ENCODE measurements at places on chromosomes 2 and 18.

GRCh38 chr18:48385596-48385995, 23.6 kb downstream of the ZBTB7C start:
- DNase-seq: no peak

DNA sequence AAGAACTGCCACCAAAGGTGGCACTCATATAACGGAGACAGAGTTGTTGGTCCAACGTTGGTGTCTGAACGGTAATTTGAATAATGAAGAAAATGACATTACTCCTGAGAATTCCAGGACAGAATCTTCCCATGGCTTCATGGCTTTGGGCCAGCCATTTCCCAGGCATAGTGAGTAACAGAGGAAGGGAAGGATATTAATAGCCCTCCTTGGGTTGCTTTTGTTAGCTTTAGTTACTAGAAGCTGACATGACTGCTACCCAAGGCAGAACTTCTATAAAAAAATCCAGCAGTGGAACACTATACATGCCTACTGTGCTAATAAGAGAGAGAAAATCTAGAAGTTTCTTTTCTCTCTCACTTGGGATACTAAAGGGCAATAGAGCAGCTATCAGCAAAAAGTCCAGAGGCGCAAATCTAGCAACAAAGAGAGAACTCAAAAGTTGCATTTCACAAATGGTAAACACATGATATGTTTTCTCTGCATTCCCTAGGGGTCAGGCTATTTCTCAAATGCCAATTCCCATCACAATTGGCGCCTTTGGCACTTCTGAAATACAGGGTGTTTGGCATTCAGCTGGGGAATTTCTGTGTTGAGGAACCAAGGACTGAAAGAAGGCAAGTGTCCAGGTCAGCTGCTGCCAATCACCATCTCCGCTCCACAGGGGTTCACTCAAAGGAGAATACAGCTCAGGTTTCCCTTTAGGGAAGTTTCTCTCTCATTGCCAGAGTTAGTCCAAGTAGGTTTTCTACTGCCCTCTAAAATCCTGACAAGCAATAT, 160.8 kb upstream of the KYNU start:
- peak; percentile 79 for DNase-seq

- no peak for DNase-seq
Measured at GRCh38 chr2:61205132-61205531, 43.1 kb downstream of the C2orf74 start.

DNA sequence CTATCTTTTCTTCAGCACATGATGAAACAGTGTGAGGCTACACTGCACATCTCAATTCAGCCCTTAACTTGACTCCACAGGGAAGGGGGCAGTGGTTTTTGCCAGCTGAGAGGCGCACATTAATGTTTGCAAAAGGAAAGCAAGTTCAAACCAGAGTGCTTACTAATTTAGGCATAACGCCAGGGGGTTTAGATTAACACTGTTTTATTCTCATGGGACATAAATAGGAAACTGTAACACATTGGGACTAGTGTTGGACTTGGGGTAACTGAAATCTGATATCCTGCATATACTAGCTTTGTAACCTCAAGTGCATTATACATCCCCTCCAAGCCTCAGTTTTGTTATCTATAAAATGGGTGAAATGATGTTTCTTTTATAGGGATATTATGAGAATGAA, 821.2 kb upstream of the ID2 start:
- peak; percentile 62 for DNase-seq

DNA sequence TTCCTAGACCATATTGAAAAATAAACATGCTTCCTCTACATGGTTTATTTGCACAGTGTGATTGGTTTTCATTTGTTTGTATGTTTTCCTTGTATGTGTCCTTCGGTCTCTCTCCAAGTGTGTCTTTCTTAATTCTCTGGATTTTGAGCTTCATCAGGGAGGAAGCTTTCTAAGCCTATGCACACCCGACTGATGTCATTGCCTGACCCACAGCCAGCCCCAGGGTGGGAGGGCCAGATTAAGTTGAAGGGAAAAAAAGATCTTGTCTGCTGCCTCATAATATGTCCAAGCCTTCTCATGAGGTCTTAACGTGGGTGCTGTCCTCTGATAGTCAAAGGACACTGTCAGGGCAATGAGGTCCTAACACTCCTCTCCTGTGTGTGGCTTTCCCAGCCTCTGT, 115.2 kb downstream of the MARCHF4 start:
- no peak for DNase-seq

GRCh38 chr2:235877275-235877802, 290.8 kb downstream of the GBX2 start:
- no peak for DNase-seq

GRCh38 chr18:62325806-62326645, 916 bp downstream of the TNFRSF11A start:
- no peak for DNase-seq

- DNase-seq: no peak
Measured at GRCh38 chr2:62307469-62308389, 111.8 kb downstream of the B3GNT2 start.

DNA sequence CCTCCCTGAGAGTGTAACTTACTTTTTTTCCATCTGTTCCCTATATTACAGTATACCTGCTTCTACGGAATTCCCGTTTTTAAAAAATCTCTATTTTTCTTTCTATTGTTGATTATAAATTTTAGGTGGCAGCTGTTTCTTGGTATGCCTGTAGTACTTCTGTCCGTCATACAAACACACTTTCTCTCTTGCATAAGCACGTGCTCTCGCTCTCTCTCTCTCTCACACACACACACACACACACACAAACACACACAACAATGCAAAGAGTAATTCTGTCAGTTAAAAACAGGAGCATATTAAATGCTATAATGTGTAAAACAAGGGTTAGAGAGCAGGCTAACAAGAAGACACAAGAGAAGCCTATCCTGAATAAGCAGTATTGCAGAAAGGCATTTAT, 140.5 kb downstream of the THADA start:
- DNase-seq: no peak

DNA sequence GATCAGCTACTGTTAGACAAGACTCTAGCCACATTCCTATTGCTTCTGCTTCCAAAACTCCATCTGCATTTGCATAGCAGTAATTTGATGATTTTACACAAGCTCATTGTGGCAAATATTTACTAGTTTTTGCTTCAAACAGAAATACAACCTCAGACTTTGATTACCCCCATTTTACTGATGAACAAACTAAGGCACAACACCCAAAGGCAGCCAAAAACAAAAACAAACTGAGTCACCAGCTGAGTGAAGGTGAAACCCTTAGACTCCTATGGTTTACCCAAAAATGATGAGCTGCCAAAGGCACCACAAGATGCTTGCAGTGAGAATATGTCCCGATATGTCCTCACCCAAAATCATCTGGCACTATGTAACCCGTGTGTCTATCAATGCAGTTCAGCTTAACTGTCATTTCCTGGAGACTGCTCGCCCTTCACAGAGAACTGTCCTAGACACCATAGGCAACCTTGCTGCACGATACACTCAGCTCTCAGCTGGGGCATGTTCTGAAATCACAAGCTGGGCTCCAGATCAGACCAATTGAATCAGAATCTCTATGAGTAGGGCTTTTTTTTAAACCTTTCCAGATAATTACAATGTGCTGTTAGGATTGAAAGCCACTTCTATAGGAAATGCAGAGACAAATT, 4.1 kb upstream of the EVA1A start:
- DNase-seq: no peak

GRCh38 chr2:134238371-134238770, 15.5 kb upstream of the MGAT5 start:
- no peak for DNase-seq

- no peak for DNase-seq
Measured at GRCh38 chr2:19352946-19353720, 5.3 kb downstream of the OSR1 start.

DNA sequence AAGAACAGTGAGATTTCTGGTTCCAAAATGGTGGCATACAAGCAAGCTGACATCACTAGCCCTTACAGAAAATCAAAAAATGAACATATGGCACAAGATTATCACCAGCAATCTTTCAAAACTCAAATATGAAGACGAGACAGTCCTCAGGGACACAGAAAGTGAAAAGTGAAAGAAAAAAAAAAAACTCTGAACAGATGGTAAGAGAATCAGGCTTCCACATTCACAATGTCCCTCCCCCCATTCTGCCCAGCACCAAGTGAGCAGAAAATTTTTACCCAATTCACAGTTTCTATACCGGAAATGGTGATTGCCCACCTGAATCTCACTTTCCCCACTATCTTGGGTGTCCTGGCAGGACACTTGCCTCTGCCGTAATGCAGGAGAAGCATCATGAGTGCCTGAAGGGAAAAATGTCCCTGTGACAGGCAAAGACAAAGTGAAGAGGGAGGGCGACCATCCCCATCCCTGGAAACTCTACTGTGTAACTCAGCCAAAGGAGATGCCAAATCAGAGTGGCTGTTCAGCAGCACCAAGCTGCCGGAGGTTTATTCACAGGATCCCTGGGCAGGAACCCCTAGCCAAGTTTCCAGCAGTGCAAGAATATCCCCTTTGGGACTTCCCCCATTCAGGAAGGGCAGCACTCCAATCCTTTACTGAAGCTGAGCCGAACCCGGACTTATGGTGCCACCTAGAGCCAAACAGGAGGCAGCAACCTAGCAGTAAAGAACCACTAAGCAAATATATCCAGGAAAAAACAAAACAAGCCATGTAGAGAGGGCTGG, 312.2 kb downstream of the LRATD1 start:
- DNase-seq: peak; percentile 45

DNA sequence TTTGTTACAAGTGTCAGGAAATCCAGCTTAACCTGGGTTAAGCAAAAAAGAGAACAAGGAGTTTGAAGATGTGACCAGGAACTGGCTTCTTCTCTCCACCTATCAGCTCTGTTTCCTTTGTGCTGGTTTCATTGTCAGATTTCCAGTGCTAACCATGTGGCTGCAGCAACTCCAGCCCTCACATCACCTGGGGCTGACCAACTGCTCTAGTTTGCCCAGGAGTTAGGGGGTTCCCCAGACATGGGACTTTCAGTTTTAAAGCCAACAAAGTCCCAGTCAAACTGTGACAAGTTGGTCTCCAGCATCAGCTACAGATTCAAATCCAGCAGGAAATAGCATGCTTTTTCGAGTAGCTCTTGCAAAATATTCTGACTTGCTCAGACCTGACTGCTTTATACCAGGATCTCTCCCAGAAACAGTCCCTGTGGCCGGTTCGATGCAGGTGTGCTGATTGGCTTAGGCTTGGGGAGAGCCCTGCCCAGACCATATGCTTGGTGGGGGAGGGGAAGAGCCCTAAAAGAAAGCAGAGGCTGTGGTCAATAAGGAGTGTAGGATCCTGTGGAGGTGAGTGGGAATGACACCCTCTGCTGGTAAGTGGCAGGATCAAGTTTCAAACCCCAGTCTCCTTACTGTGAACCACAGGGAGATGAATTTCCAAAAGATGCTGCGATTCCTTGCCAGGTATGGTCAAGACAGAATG, 49.5 kb downstream of the KCNE4 start:
- peak; percentile 55 for DNase-seq

Data from fibroblast of skin of right quadriceps (primary cell).